Liver (tissue), 10 donors: ENCODE measurements at places on chromosomes 6 and 20. TPM values are rescaled to one million over a fixed set of nuclear protein-coding genes. Genes with fewer than 3 reads are reported as not detected.

The ELOVL4 gene
- total RNA-seq = 2.1 TPM

The MATN4 gene
- not detected for total RNA-seq

The BPHL gene
- 33.4 TPM for total RNA-seq

The MYLK4 gene
- 0.65 TPM for total RNA-seq

The FAM209B gene
- total RNA-seq = not detected

DNA sequence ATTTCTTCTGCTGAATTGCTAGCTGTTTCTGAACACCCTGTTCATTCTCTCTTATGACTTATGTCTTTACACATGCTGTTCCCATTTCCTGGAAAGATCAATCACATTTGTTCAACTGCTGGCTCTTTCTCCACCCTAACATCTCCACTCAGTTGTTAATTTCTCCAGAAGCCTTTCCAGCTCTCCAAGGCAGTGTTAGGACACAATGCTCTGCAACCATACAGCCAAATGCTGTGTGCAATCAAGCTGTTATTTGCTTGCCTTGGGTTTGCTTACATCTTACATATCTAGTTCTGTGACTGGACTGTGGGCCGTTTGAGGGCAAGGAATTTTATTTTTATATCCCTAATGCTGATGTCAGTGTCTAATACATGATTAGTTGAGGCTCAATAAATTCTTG lies 24.2 kb upstream of the CITED2 start:
- DNase-seq = no peak

DNA sequence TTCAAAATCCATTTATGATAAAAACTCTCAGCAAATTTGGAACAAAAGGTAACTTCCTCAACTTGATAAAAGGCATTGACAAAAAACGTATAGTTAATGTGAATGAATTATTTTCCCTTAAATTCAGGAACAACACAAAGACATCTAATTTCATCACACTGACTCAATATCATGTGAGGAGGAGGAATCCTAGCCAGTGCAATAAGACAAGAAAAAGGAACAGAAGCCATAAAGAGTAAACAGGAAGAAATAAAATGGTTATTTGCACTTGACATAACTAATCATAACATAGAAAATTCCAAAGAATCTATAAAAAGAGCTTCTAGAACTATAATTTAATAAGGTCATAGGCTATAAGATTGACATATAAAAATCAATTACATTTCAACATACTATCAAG lies 31.4 kb downstream of the CHD6 start:
- no peak for DNase-seq

- DNase-seq = no peak
These were observed 87.0 kb upstream of the OLIG3 start for GRCh38 chr6:137581019-137581707.

- DNase-seq = no peak
These were observed 37.2 kb downstream of the SEL1L2 start for GRCh38 chr20:13953227-13953626.

DNA sequence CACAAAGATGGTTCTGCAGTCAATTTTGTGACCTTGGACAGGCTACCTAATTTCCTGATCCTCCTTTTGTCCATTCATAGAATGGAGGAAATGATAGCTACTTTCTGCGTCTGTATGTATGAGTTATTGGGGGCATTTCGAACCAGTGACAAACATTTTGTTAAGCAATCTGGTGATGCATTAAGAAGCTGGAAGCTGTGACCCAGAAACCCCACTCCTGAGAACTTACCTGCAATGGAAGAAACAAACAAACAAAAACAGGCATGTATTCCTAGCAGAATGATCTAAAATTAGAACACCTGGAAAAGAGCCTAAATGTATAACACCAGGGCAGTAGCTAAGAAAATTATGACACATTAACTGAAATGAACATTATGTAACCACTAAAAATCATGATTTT lies 33.4 kb upstream of the PRND start:
- no peak for DNase-seq

GRCh38 chr20:37417617-37418467 lies 71.9 kb downstream of the SRC start:
- no peak for DNase-seq

GRCh38 chr6:169895000-169895759 lies 143.8 kb downstream of the ERMARD start:
- peak; percentile 9 for DNase-seq

- no peak for DNase-seq
These were observed 12.9 kb upstream of the GCM1 start for GRCh38 chr6:53161481-53162009.

DNA sequence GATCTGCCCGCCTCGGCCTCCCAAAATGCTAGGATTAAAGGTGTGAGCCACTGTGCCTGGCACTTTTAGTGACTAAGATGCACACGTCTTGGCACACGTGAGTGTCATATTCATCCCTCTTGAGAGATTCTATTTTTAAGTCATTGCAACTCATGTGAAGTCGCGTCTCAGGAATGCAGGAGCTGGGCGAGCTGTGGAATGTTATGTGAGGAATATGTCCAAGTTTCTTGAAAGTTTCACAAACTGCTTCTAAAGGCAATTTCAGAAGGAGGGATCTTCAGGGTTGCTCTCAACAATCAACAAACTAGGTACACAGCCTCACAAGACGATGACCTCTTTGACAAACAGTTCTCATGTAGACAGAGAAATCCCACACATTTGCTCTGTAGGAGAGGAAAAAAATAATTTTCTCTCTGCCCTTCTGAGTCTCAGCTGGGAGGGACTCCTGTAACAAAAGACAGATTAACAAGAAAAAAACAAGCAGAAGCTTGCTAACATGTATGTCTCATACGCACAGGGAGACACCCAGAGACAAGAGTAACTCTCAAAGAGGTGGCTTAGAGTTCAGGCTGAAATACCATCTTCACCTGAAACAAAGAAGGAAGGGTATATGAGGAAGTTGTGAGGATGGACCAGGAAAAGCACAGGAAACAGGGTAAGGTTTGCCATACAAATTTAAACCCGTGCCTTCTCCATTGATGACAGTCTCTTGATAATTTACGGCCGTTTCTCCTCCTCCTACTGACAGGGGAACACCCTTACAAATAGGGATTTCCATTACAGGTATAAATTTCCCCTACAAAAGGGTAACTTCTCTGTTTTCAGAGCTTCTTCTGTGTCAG lies 45.3 kb upstream of the FAM50B start:
- no peak for DNase-seq

- DNase-seq = no peak
These were observed 22.5 kb downstream of the STAU1 start for GRCh38 chr20:49165611-49166010.

DNA sequence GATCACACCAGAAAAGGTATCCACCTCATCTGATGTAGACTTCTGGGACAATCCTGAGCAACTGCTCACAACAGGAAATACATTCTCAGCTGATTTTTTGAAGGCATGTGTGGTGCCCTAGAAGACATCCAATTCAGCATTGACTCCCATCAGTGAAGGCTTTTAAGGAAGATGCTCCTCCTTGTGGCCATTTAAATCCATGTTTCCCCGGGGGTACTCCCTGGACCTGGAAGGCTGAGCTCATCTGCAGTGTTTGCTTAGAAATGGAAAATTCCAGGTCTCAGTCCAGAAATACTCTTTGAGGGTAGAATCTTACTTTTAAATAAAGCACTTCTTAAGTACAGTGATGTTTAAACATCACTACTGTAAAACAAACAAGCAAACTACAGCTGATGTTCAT lies 195.5 kb upstream of the PDE10A start:
- DNase-seq = no peak

GRCh38 chr20:11553603-11554002 lies 364.1 kb upstream of the BTBD3 start:
- no peak for DNase-seq
